ENCODE measurements at places on chromosomes 13 and 19. TPM values are rescaled to one million over a fixed set of nuclear protein-coding genes. Genes with fewer than 3 reads are reported as not detected.
A peak's percentile ranks its signal among the peaks of the same experiment; 100 is the strongest.

Gene SHISA2
- total RNA-seq = not detected

- H3K27me3 ChIP-seq = no peaks in the 10 kb centered on the region
- H3K4me3 ChIP-seq = no peak overlapping the region
- DNase-seq = peak; percentile 69
- no peaks in the 10 kb centered on the region for H3K36me3 ChIP-seq
Observed at GRCh38 chr13:110017379-110017778, 231.0 kb upstream of the IRS2 start.

Gene LRRC4B
- not detected for total RNA-seq

Gene TBXA2R
- total RNA-seq = not detected

- no peaks in the 10 kb centered on the region for H3K36me3 ChIP-seq
- H3K4me3 ChIP-seq = no peak overlapping the region
- H3K27me3 ChIP-seq = no peaks in the 10 kb centered on the region
Observed at GRCh38 chr19:5079071-5079774, 110.3 kb downstream of the KDM4B start.

DNA sequence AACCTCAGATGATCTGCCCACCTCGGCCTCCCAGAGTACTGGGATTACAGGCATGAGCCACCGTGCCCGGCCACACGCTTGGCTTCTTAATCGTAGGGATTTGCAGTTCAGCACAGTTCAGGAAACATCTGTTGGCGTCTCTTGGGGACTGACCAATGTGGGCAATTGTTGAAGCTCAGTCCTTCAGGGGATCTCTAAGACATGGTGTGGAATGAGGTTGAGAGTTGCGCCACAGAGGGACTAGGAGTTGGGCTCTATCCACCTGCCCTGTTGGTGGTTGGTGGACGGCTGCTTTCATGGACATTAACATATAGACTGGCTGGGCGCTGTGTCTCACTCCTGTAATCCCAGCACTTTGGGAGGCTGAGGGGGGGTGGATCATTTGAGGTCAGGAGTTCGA lies 37.3 kb upstream of the SIN3B start:
- H3K27me3 ChIP-seq = no peaks in the 10 kb centered on the region
- no peak for DNase-seq
- no peak overlapping the region for H3K4me3 ChIP-seq
- no peaks in the 10 kb centered on the region for H3K36me3 ChIP-seq
- no peak overlapping the region for H3K27ac ChIP-seq

DNA sequence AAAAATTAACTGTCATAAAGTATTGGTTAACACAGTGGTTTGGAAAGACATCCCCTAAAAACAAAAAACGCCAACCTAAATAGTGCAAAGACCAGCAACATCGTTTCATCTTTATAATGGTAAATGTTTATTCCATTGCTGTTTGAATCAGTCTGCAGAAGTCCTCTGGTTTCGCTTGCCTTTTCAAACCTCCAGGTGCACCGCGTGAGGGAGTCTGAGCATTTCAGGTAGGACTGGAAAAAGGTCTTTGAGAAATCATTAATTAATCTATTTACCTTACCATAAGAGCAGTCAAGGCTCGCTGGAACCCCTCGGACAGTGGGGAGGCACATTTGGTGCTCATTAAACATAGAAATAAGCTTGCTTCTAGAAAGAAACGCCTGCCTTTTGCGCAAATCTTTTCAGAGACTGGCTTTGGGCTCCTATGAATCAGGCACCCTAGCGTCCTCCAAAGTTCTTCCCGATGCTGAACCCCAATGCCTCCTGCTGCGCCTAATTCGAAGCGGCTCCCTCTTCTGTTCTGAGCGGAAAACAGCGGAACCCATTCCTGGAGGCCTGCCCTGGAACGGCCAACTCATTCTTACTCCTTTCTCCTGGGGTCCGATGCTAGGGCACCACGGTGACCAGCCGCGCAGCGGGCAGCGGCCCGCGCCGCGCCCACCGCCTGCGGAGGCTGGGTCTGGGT lies 951 bp upstream of the MTUS2 start:
- H3K27me3 ChIP-seq = peaks cover 38% of the 10 kb centered on the region
- H3K27ac ChIP-seq = no peak overlapping the region
- no peak overlapping the region for H3K4me3 ChIP-seq
- DNase-seq = no peak

Gene PLIN4
- 1.8 TPM for total RNA-seq

GRCh38 chr19:46132508-46133100 lies 8.1 kb upstream of the IGFL3 start:
- H3K4me1 ChIP-seq = peaks cover 13% of the 10 kb centered on the region
- H3K4me3 ChIP-seq = no peak overlapping the region
- H3K27me3 ChIP-seq = no peaks in the 10 kb centered on the region
- H3K27ac ChIP-seq = no peak overlapping the region

DNA sequence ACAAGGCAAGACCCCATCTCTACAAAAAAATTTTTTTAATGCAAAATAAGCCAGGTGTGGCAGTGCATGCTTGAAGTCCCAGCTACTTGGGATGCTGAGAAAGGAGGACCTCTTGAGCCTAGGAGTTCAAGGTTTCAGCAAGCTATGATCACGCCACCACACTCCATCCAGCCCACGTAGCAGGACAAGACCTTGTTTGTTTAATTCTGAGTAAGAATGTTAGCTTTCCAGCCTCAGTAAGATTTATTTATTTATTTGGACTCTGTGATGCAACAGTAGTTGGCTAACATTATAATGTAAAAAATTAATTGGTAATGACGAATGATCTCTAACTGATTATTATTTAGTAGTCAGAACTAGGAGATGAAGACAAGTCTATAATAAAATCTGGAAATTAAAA lies 23.3 kb downstream of the N4BP2L2 start:
- peaks cover 33% of the 10 kb centered on the region for H3K36me3 ChIP-seq
- no peak overlapping the region for H3K4me3 ChIP-seq
- DNase-seq = no peak
- H3K27me3 ChIP-seq = no peaks in the 10 kb centered on the region
- H3K4me1 ChIP-seq = no peaks in the 10 kb centered on the region

DNA sequence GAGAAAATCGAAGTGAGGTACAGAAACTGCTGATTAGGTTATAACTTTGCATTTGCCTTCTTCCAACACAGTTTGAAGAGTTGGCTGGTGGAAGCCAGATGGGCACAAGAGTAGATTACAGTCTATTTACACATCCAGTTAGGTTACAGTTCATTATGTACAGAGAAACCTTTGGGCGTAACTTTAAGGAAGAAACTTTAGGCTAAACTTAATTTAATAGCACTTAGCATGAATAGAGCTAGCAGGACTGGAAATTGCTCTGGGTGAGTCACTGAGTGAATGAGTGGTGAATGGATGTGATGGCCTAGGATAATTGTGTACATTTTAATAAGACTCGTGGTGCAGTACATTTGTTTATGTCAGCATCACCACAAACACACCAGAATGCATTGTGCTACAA lies 62.9 kb upstream of the KLHL1 start:
- no peak for DNase-seq
- H3K36me3 ChIP-seq = no peaks in the 10 kb centered on the region
- H3K4me3 ChIP-seq = no peak overlapping the region
- no peaks in the 10 kb centered on the region for H3K4me1 ChIP-seq
- no peaks in the 10 kb centered on the region for H3K27me3 ChIP-seq

Gene ZNF728
- not detected for total RNA-seq

DNA sequence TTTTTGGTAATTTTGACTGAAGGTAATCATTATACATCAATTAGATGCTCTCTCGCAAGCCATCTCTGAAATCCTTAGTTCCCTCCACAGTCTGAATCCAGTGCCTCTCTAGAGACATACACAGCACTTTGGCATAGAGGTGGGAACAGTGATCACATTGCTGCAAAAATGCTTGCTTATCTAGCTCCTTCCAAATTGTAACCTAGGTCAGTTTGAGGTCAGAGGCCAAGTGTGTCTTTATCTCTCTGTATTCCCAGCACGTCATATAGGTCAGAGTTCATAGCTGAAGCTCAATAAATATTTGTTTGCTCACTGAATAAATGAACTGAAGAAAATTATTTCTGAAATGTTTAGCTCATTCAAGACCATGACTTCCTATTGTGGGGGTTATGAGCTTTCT lies 462.5 kb downstream of the DIAPH3 start:
- no peak overlapping the region for H3K27ac ChIP-seq
- H3K27me3 ChIP-seq = no peaks in the 10 kb centered on the region
- no peaks in the 10 kb centered on the region for H3K36me3 ChIP-seq
- no peak overlapping the region for H3K4me3 ChIP-seq

DNA sequence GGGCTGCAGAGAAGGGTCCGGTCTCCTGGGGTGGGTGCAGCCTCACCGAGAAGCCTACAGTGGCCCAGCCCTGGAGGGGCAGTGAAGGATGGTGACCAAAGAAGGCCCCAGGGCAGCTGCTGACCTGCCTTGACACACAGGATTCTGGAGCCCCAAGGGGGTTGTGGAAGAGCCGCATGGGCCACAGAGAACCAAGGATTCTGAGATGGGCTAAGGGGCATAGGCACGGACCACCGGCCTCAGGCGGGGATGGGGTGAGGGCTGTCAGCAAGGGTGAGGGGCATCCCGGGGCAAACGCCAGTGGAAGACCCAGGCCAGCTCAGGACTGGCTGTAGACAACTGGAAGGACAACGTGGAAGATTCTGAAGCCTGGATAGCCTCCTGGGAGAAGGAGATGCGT lies 151.6 kb downstream of the TEX29 start:
- no peaks in the 10 kb centered on the region for H3K4me1 ChIP-seq
- H3K36me3 ChIP-seq = no peaks in the 10 kb centered on the region
- DNase-seq = no peak
- peaks cover 86% of the 10 kb centered on the region for H3K27me3 ChIP-seq

DNA sequence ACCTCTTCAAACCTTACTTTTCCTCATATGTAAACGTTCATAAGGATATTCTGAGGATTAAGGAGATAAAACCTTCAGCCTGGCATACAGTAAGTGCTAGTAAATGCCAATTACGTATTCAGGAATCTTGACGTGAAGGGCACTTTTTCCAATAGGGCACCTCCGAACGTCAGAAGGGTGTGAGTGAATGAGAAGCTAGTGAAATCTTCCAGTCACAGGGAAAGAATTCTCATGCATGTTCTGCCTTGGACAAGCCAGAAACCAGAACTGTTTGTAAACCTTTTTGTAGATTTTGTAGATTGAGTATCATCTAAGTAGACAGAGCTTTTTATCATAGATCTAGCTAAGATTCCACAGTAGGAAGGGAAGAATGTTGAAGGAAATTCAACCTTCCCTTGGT lies 16.5 kb downstream of the DGKH start:
- H3K27ac ChIP-seq = no peak overlapping the region
- H3K4me3 ChIP-seq = no peak overlapping the region
- H3K27me3 ChIP-seq = no peaks in the 10 kb centered on the region
- H3K36me3 ChIP-seq = no peaks in the 10 kb centered on the region
- no peaks in the 10 kb centered on the region for H3K4me1 ChIP-seq
- DNase-seq = no peak

DNA sequence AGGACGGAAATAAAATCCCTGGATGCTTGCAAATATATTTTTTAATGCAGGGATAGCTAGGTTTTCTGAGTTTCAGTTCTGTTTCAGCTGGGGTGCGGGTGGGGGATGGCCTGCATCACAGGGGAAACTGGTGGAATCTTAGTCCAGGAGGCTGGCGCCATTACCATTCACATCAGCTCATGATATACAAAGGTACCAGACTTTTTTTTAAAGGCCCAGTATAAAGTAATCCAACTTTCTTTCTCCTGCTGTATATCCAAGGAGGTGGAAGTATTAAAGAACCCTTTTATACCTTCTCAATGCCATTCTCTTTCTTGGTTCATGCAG lies 343.8 kb downstream of the KCNRG start:
- H3K4me1 ChIP-seq = peaks cover 27% of the 10 kb centered on the region
- no peaks in the 10 kb centered on the region for H3K36me3 ChIP-seq
- no peak overlapping the region for H3K4me3 ChIP-seq
- no peak overlapping the region for H3K27ac ChIP-seq
- no peaks in the 10 kb centered on the region for H3K27me3 ChIP-seq
- no peak for DNase-seq

- no peak overlapping the region for H3K27ac ChIP-seq
- H3K27me3 ChIP-seq = no peaks in the 10 kb centered on the region
- no peak for DNase-seq
- H3K4me1 ChIP-seq = no peaks in the 10 kb centered on the region
- H3K4me3 ChIP-seq = no peak overlapping the region
- H3K36me3 ChIP-seq = no peaks in the 10 kb centered on the region
Observed at GRCh38 chr13:49812812-49813211, 20.3 kb upstream of the KPNA3 start.

DNA sequence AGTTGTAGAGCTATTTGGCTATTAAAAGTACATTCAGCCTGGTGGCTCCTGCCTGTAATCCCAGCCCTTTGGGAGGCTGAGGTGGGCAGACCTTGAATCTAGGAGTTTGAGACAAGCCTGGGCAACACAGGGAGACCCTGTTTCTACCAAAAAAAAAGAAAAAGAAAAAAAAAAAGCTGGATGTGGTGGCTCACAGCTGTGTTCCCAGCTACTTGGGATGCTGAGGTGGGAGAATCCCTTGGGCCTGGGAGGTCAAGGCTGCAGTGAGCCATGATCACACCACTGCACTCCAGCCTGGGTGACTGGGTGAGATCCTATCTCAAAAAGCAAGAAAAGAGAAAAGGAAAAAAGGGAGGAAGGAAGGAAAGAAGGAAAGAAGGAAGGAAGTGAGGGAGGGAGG lies 9.6 kb upstream of the IZUMO2 start:
- peaks cover 44% of the 10 kb centered on the region for H3K4me1 ChIP-seq
- H3K4me3 ChIP-seq = no peak overlapping the region
- DNase-seq = no peak
- no peaks in the 10 kb centered on the region for H3K27me3 ChIP-seq
- no peaks in the 10 kb centered on the region for H3K36me3 ChIP-seq

DNA sequence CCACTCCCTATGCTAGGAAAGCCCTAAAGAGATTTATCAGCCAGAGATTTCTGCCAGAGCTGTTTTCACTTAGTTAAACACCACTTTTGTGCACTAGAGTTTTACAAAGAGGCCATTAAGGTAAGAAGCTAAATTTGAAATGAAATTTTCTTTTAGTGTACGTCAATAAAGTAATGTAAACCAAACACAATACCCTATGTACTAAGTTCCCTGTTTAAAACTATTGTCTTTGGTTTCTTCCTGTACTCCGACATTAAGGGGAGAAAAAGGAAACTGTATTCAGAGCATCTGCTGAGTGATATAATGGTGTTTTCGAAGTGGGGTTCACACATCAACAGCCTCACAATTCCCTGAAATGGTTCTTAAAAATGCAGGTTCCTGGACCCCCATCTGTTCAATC lies 40.7 kb upstream of the STARD13 start:
- H3K27ac ChIP-seq = no peak overlapping the region
- H3K36me3 ChIP-seq = no peaks in the 10 kb centered on the region
- H3K27me3 ChIP-seq = no peaks in the 10 kb centered on the region
- no peaks in the 10 kb centered on the region for H3K4me1 ChIP-seq

Gene TNNT1
- total RNA-seq = 228 TPM

- no peaks in the 10 kb centered on the region for H3K27me3 ChIP-seq
- no peaks in the 10 kb centered on the region for H3K36me3 ChIP-seq
- H3K4me1 ChIP-seq = no peaks in the 10 kb centered on the region
- no peak for DNase-seq
- H3K27ac ChIP-seq = no peak overlapping the region
- H3K4me3 ChIP-seq = no peak overlapping the region
Observed at GRCh38 chr19:28686756-28687155, 526.2 kb downstream of the UQCRFS1 start.

Gene KLK6
- total RNA-seq = 490 TPM

GRCh38 chr13:21675095-21675991 lies 4.5 kb downstream of the FGF9 start:
- H3K4me1 ChIP-seq = no peaks in the 10 kb centered on the region
- H3K27me3 ChIP-seq = peaks cover 66% of the 10 kb centered on the region
- H3K4me3 ChIP-seq = no peak overlapping the region
- no peaks in the 10 kb centered on the region for H3K36me3 ChIP-seq
- DNase-seq = no peak

All from PC-9 (cell line).